ENCODE measurements at places on chromosomes 6 and 20.
A peak's percentile ranks its signal among the peaks of the same experiment; 100 is the strongest.

DNA sequence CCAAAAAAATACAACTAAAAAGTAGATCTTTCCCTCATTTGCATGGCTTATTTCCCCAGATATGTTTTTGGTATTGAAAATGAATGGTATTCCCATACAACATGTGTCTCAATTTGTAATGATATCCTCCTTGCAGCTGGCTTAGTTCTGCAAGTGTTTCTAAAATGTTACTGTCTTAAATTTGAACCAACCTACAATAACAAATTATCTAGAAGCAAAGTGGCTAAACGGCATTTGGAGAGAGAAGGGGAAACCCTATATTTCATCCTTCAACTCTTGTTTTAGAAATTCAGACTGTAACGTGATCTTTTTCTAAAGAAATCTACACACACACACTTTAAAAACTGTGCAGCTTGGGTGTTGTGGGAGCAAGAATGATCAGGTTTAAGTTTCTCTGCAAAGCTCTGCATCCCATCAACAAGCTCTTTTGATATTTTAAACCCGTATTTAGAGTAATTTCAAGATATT is 153.0 kb downstream of the SOBP start:
- DNase-seq, result no peak

- DNase-seq, result no peak
Observed at GRCh38 chr6:76694795-76695194, 622.3 kb upstream of the IMPG1 start.

DNA sequence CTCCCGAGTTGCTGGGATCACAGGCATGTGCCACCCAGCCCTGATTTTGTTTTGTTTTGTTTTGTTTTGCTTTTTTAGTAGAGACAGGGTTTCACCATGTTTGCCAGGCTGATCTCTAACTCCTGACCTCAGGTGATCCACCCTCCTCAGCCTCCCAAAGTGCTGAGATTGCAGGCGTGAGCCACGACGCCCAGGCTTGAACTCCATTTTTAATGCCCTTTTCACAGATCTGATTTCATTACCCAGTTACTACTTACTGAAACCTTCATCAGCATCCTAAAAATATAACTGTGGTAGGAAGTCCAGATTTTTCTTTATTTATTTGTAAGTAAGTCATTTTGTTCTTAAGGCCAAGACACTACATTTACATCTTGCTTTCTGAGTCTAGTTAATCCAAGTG is 64.0 kb downstream of the HDDC2 start:
- DNase-seq, result no peak

GRCh38 chr6:29747688-29748250 is 24.5 kb downstream of the HLA-F start:
- DNase-seq, result no peak

GRCh38 chr6:142947714-142948480 is 2.9 kb upstream of the HIVEP2 start:
- peak; percentile 29 for DNase-seq

GRCh38 chr6:4029687-4030086 is 49.2 kb downstream of the FAM217A start:
- no peak for DNase-seq

DNA sequence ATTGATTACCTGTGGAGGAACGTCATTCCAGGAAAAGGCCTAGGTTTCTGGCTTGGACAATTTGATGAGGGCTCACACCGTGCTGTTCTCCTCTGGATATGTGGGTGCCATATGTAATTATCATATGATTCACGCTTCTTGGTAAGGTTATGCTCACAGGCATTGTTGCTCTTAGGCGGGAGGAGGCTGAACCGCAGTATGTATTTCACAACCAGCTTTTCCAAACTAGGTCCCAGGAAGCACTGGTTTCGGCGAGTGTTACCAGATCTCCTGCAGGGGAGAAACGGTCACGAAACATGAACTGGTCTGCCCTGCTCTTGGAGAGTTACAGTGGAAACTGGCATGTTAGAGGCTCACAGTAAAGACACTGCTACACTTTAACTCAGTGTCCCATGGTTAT is 793 bp upstream of the FAM50B start:
- DNase-seq, result no peak

GRCh38 chr6:6057442-6058053 is 50.8 kb upstream of the NRN1 start:
- no peak for DNase-seq

GRCh38 chr6:148779142-148779562 is 32.3 kb downstream of the UST start:
- no peak for DNase-seq

DNA sequence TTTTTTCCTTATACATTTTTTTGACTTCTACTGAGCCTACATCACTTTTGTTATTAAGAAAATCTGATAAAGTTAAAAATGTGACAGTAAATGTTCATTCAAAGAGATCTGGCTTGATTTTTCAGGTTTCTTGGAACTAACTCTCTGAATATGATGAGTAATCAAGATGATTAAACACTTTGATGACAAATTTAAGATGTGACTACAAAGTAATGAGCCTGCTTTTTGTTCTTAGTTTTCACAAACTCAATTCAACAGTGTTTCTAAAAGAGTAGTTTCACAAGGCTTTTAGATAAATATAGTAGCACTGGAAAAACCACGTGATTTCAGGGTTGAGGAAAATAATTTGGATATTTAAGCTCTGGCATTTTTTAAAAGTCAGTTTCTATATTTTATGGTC is 37.9 kb upstream of the HDDC2 start:
- DNase-seq, result no peak

GRCh38 chr20:3931664-3932063 is 42.5 kb downstream of the PANK2 start:
- no peak for DNase-seq

DNA sequence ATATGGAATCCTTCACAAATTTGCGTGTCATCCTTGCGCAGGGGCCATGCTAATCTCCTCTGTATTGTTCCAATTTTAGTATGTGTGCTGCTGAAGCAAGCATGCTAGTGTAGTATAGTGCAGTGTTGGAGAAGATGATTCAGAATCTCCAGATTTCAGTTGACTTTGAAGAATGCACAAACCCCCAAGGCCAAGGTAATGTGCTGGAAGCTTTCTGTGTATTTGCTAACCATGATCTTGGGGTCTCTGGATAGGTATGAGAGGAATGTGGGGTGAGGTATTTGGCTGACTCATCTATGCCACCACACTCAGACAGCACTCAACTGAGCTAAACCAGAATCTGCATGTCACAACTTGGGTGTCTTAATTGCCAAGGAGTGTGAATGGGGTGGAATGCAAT is 42.6 kb upstream of the DEK start:
- DNase-seq, result no peak

DNA sequence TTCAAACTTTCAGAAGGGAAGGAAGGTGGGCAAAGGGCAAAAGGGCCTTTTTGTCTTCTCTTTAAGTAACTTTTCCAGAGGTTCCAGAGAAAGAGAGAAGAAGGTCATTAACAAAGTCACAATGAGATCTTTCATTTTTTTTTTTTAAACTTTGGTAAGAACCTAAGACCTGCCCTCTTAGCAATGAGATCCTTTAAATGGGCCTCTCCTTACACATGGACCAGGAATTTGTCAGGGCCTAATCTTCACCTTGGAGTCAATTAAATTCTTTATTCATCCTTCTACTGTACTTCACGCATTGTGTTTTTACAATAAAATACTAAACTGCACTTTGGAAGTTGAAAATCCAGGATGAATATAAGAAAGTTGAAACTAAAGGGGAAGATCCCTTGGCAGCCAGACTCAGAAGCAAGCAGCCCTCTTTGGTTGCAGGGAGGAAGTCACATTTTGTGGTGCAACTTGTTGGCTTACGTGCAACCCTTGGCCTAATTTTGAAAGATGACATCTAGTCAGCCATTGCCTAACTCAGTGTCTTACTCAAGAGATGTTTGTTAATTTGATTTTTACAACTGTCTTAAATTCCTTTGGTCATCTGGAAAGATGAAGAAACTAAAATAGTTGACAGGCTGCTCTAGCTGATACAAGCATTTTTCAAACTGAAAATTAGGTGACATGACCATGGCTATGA is 11.9 kb upstream of the TMEM170B start:
- DNase-seq, result no peak

- no peak for DNase-seq
Observed at GRCh38 chr20:46488451-46488850, 24.9 kb downstream of the ZNF334 start.

- no peak for DNase-seq
Observed at GRCh38 chr20:51116765-51117686, 94.1 kb upstream of the KCNG1 start.

- no peak for DNase-seq
Observed at GRCh38 chr6:34615574-34616226, 59.6 kb upstream of the SPDEF start.

DNA sequence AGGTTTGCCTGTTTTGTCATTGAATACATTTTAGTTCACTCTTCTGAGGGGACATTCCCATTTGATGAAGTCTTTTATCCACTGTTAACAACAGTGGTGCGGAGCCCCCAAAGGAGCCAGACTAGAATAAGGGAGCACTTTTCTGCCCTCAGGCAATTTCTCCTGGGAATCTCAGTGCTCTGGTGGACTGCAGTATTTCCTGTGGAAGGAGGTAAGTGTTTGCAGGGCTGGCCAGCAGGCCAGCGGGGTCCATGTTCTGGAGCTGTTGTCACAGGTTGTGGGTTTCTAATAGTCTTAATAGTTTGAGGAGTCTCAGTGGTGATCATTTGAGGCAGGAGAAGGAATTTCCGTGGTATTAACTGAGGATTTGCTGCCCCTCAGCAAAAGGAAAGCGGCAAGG is 83.5 kb downstream of the ASXL1 start:
- no peak for DNase-seq

Data from activated naive CD4-positive, alpha-beta T cell treated with anti-CD3 and anti-CD28 coated beads, Interleukin-2, amount 50 U/mL, for 16 hours (primary cell).